Stimulated activated CD4-positive, alpha-beta T cell treated with anti-CD3 and anti-CD28 coated beads, Interleukin-1b, Interleukin-23, amount 100 ng/mL, for 24 hours (primary cell): ENCODE measurements at places on chromosomes 2 and 18.

- no peak for DNase-seq
Observed at GRCh38 chr2:210913461-210913860, 357.1 kb downstream of the CPS1 start.

DNA sequence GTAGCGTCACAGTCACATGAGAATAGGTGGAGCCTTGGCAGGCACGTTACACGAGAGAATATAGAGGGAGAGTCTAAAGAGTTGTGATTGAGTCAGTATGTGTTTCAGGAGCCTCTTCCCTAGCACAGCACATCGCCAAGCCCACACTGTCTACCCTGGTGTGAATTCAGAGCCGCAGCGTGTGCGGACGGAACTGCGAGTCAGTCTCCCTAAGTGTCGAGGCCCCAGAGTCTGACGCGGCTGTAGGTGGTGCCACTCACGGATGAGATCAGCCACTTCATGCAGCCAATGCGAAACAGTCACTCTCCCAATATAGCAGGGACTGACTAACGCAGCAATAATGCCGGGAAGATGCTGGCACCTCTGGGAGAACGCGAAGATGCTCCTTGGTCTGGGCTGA is 587.3 kb upstream of the ID2 start:
- DNase-seq: no peak

- DNase-seq: no peak
Observed at GRCh38 chr2:111958901-111959300, 60.5 kb downstream of the MERTK start.

GRCh38 chr2:196068271-196069209 is at the start of gene DNAH7:
TSS of gene DNAH7 (minus strand) at chr2:196068837. CDS start at chr2:196068711, 126 bp downstream.
- peak; percentile 86 for DNase-seq

DNA sequence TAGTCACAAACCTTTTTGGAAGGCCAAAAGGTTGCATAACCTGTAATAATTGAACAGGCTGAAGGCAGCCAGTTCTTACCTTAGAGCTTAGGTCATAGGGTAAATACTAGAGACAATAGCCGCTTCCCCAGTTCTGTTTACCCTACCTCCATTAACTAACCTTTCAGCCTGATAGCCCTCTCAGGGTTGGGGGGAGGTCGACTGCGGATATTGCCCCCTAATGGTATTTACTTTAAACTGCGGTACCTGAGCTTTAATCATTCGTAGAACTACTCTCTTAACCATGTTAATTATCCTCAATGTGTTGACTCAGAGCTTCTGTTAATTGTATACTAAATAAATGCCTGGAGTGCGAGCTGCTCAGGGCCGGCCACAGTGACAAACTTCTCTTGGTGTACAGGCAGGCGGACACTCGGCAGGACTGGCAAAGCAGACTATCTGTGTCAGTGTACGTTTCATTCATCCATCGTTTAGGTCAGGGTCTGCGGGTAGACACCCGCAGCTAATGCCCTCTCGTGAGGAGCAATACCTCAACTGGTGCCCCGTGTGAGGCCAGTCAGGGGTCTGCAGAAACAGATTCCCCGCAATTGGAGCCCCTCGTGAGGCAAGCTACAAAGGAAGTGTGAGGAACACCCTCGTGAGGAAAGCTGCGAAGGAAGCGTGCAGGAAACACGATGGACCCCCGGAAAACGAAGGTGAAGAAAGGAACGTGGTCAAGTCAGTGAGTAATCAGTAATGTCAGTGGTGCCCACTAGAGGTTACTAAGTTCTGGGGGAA is 115.3 kb upstream of the SCN7A start:
- DNase-seq: no peak

GRCh38 chr18:11115276-11115675 is 34.1 kb downstream of the PIEZO2 start:
- no peak for DNase-seq

GRCh38 chr2:191302459-191303139 is 57.4 kb downstream of the MYO1B start:
- no peak for DNase-seq

- DNase-seq: no peak
Observed at GRCh38 chr2:15152382-15152781, 408.8 kb downstream of the NBAS start.

GRCh38 chr18:32621034-32621433 is 150.4 kb upstream of the GAREM1 start:
- DNase-seq: no peak

- no peak for DNase-seq
Observed at GRCh38 chr18:77658751-77659448, 409.3 kb downstream of the GALR1 start.

DNA sequence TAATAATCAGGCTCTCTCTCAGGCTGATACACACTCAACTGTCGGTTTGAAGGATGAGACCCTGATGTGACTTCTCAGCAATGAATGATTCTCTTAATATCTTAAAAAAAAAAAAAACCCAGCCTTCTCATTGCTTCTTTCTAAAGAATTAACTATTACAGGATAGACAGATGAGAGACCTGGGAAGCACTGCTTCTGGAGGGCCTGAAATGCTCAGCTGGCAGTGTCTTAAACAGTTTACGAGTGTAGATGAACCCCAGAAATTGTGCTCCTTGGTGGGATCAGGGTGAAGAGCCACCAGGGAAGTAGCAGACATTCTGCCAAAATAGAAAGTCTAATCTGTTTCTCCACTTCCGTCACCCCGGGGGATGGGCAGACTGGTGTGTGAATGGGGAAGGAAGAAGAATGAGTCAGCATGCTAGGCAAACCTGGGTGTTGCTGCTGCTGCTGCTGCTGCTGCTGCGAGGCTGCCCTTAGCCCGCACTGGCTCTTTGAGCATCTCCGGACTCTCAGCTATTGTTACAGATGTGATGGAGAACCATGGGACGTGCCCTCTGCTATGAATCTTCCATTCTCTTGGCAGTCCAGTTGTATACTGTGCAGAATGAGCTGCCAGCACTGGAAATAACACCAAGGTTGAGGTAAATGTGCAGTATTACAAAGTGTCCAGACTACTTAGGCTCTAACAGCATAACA is 158.4 kb downstream of the SETBP1 start:
- peak; percentile 20 for DNase-seq

DNA sequence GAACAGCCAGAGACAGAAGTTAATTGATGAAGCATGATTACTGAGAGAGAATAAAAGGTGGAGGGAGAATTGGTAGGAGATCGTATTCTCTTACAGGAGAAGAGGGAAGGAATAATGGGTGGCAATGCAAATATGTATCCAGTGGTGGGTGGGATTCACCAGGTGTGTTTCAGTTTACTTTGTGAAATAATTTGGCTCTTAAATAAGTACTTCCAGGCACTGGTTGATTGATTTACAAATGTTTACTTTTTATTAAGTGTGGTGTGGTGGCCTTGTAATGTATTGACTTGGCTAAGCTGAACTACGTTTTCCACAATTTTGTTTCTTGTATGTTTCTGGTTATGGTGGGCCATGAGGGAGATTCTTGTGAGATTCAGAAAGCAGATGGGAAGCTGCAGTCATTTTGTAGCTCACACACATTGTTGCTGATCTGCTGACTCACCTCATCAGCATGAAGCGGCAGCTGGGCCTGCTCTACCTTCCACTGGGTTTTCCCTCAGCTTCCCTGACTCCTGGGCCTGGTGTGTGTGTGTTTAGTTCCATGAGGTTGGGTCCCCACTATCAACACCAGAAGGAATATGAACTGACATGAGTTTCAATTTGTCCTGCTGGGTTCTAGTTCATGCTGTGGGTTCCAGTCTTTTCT is 32.6 kb downstream of the MYL12B start:
- no peak for DNase-seq

DNA sequence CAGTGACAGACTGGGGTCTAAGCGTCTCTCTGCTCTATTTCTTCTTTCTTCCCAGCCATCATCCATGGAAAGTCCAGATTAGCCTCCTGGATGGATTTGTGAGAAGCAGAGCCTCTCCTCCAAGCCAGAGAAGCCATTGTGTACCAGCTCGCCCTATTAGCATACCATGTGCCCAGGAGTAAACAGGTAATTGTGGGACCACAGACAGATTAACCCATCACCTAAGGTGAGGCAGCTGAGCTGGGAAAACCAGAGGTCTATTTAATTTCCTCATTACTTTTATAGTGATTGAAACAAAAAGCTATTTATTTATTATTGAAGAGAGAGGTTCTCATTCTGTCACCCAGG is 54.7 kb upstream of the NT5C1B start:
- no peak for DNase-seq

- DNase-seq: no peak
Observed at GRCh38 chr2:74882299-74882687, 48.4 kb downstream of the HK2 start.

DNA sequence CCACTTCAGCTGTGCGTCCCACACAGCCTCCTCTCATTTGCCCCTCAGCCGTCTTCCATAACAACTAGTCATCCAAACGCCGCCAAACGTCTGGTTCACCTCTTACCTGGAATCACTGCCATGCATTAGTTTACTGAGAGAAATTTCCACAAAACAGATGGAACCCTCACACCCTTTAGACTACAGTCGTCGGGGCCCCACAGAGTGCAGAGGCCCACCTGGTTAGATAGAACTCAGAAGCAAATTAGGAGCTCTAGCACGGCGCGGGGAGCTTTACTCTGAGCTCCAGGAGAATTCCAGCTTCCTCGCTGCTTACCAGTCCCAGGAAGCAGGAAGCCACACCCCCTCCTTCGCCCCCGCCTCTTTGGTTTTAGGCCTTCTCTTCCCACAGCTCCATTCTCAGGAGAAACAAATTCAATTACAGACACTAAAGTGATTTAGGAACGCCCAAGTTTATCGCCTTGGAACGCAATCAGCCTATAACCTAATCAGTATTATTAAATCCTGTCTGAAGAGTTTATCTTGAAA is 9.4 kb downstream of the RNU2-63P start:
- DNase-seq: no peak

GRCh38 chr2:99520813-99521212 is 31.0 kb upstream of the REV1 start:
- DNase-seq: no peak

DNA sequence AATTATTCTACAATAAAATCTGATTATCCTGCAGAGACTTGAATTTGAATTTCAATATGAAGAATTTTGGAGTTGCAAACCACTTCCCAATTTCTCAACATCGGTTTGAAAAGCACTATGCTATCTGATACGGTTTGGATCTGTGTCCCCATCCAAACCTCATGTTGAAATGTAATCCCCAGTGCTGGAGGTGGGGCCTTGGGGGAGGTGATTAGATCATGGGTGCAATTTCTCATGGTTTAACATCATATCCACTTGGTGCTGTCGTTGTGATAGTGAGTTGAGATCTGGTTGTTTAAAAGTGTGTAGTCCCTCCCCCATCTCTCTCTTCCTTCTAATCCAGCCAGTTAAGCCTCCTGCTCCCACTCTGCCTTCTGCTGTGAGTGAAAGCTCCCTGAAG is 205.7 kb downstream of the NBAS start:
- DNase-seq: no peak

DNA sequence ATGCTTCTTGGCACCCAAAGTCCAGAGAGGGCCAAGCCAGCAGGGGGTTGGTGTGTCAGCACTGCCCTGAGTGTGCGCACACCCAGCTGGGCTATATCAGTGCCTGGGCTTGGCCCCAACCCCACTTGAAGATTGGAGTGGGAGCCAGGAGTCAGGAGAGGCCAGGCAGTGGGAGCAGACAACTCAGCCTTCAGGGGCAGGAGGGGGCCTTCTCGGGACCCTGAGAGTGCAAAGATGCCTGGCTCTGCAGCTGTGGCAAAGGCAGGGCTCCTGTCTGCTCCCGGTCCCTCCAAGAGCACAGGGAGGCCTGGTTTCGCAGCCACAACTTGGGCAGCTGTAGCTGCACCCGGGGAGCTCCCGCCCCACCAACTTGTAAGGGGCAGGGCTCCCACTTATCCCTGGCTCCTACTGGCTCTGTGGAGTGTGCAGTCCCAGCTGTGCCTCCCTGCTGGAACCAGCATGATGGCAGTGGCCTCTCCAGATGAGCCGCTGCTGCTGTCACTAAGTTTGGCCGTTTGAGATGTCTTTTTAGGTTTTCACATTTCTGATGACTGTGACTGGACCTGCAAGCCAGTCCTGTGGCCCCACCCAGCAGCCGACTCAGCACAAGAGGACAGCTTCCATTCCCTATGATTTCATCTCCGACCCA is 148.8 kb upstream of the HS6ST1 start:
- DNase-seq: no peak

DNA sequence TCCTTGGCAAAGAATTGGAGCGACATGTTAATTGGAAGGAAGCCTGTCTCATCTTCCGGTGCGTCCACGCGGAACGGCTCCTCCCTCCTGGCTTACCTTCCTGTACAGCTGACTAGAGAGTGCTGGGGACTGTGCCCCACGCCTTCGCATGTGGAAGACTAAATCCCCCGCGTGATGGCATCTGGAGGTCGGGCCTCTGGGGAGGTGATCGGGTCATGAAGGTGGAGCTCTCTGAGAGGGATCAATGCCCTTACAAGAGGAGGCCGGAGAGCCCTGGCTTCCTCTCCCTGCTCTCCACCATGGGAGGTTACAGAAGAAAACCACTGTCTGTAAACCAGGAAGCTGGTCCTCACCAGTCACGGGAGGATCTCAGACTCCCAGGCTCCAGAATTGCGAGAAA is 104.1 kb upstream of the OTOS start:
- DNase-seq: no peak

DNA sequence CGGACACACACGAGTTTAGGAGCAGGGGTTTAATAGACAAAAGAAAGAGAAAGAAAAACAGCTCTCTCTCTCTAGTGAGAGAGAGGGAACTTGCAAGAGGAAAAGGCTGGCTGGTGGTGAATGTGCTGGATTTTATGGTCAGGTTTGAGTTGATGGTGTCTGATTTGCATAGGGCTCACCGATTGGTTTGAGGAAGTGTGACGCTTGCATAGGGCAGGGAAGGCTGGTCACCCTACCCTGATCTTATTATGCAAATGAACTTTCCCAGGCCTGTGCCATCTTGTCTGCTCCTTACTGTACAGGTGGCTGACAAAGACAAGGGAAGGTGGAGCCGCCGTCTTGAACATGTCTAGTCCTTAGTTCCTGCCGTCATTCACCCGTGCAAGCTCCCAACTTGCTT is 408.9 kb downstream of the RIT2 start:
- DNase-seq: no peak

DNA sequence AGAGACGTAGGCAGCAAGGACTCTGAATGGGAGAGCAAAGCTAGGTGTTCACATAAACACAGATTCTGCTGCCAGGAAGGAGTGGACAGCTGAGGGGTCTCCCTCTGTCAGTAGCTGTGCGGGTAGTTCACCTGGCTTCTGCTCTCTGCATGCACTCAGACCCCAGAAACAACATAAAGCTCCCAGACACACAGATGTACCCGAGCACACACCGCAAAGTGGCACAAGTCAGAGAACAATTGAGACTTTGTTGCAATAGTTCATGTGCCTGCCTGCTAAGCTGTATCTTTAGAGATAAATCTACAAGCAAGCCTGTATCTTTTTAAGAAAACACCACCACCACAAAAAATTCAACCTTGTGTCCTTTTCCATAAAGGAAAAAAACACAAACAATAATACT is 420.0 kb upstream of the ST6GAL2 start:
- no peak for DNase-seq
